Fibroblast of the aortic adventitia (primary cell): ENCODE measurements at places on chromosomes 16 and 17. TPM values are rescaled to one million over a fixed set of nuclear protein-coding genes. Genes with fewer than 3 reads are reported as not detected.

- DNase-seq = no peak
Measured at GRCh38 chr16:10988879-10989278, 44.5 kb downstream of the CLEC16A start.

The GPR142 gene
- not detected in 2 replicates for total RNA-seq

The SLC6A2 gene
- total RNA-seq = not detected in 2 replicates

The IRF8 gene
- not detected in 2 replicates for total RNA-seq

The ZNF423 gene
- 7.3 and 13.5 TPM in 2 replicates for total RNA-seq
